CD8-positive, alpha-beta T cell (primary cell): ENCODE measurements at places on chromosomes 7 and 10. TPM values are rescaled to one million over a fixed set of nuclear protein-coding genes. Genes with fewer than 3 reads are reported as not detected.

Gene CPA1
- total RNA-seq, result not detected

Gene A1CF
- total RNA-seq, result not detected

Gene LAMB4
- 0.46 TPM for total RNA-seq

Gene ASAH2
- total RNA-seq, result 0.50 TPM

Gene PTPRE
- 72.0 TPM for total RNA-seq

Gene FAM25G
- not detected for total RNA-seq

Gene NME8
- total RNA-seq, result not detected

Gene PSMC2
- total RNA-seq, result 112 TPM

Gene GFRA1
- not detected for total RNA-seq

Gene TMEM229A
- not detected for total RNA-seq

Gene SKIDA1
- not detected for total RNA-seq

Gene H2BK1
- total RNA-seq, result 1.5 TPM

Gene GPR26
- not detected for total RNA-seq

Gene NACAD
- 1.7 TPM for total RNA-seq

Gene ITIH5
- not detected for total RNA-seq

Gene LIPK
- not detected for total RNA-seq

Gene SFMBT2
- total RNA-seq, result 30.3 TPM

Gene CAV2
- total RNA-seq, result not detected

Gene GRID2IP
- total RNA-seq, result 0.33 TPM

Gene CPA4
- not detected for total RNA-seq

Gene COL17A1
- total RNA-seq, result not detected

Gene SPDYE6
- not detected for total RNA-seq

Gene OPN1SW
- total RNA-seq, result not detected

Gene ACTR3C
- total RNA-seq, result 4.5 TPM

Gene ANK3
- 9.0 TPM for total RNA-seq

Gene IFIT5
- total RNA-seq, result 16.1 TPM

Gene FKBP6
- total RNA-seq, result not detected
